Cardiac septum (tissue), 1 donor: ENCODE measurements at places on chromosomes 1 and 21. TPM values are rescaled to one million over a fixed set of nuclear protein-coding genes. Genes with fewer than 3 reads are reported as not detected.
A peak's percentile ranks its signal among the peaks of the same experiment; 100 is the strongest.

GRCh38 chr1:7616076-7616832 lies 154.8 kb upstream of the VAMP3 start:
- DNase-seq = peak; percentile 86

DNA sequence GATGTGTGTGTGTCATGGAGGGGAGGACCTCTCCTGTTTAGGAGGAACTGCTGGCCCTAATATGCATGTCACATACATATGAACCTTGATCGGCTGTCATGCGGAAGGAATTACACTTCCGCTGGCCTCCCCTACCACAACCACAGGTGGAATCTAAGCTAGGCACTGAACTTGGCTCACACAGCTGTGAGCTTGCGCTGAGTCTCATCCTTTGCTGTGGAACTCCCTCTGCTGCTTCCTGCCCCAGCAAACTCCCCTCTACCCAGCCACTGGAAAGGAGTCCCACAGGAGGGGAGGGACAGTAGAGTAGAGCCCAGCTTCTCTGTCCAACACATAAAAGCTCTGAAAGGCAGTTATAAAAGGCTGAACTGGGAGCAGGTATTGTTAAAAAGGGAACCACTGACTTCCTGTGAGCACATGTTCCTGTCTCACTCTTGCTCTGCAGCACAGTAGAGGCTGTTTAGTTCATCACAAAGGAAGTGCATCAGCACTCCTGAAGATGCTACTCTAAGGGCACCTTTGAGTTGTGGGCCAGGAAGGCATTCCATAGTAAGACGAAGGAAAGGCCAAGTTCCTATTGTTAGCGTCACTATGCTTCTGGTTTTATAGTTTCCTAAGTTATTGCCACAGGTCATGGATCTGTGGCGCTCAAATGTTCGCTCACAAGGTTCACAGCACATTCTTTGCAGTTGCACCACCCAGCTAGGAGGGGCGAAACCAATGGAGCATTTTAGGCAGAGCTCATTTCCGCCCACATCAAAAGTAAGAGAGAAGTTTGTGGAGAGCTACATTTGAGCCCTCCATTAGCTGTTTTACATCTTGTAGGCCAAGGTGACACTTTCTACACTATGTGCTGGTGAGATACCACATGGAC lies 17.7 kb upstream of the PTPRC start:
- peak; percentile 88 for DNase-seq

DNA sequence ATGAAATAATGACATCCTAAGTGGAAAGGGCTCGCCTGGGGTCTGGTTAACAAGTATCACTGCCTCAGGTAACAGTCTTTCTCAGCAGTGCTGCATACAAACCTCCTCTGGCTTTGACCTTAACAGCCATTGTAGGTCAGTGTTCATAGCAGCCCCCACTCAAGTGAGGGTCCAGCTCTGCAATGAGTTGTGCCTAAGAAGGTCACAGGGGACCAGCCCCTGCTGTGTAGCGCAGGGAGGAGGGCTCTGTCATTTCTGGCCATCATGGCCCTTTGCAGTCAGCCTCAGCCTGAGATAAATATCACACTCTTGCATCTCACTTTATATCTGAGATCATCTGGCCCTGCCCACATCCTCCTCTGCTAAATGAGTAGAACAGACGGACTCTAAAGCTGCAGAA lies 18.1 kb upstream of the MYSM1 start:
- no peak for DNase-seq

Gene CLEC20A
- total RNA-seq = not detected

Gene MATN1
- not detected for total RNA-seq

- DNase-seq = no peak
Measured at GRCh38 chr1:117812869-117813511, 116.4 kb downstream of the GDAP2 start.

DNA sequence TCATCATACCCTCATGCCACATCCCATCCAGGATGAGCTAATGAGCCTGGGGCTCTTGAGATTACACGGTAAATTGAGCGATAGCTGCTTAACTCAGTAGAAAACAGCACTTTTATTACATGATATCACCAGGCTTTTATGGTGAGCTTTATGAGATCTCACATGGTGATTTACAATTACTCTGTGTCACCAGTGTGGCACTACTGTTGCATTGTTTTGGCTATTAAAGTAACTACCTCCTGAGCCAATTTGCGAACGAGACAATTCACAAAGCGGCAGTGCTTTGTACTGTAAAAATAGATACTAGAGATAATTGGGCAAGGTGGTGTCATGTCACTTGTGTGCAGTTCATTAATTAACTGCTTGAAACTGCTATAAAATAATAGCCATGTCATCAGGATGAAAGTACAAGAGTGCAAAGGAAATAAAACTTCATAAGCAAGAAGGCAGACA lies 767.7 kb upstream of the ADGRL2 start:
- DNase-seq = no peak

- DNase-seq = no peak
Measured at GRCh38 chr1:93014168-93014567, 52.9 kb upstream of the DIPK1A start.

Gene ST6GALNAC3
- total RNA-seq = 4.1 TPM
